Stimulated activated memory B cell treated with anti-CD40 and anti-IgM and Interleukin-4, amounts not matched to agents 10 μg/mL and 1 μg/mL and 100 μg/mL, for 72 hours (primary cell): ENCODE measurements at places on chromosomes 5 and 9.

GRCh38 chr5:118565335-118565971, 422.9 kb downstream of the DTWD2 start:
- ATAC-seq: no peak

- ATAC-seq: peak; percentile 71
These were observed 141.4 kb downstream of the LRRC70 start for GRCh38 chr5:62720031-62720441.

DNA sequence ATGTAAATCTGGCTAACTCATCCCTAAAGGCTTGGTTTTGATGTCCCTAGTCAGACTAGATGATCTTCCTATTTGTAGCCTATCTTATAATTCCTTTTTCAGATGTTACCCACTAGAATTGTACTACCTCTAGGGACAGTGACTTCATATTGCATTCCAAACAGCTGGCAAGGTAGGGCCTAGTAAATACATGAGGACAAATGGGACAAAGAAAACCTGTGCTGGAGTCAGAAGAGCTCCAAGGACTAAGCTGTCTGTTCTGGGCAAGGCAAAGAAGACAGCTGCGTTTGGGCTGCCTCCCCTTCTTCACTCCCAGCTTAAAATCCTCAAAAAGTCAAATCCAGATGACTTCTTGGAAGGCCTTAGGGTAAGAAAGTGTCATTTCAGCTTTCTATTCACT, 10.0 kb downstream of the DMXL1 start:
- no peak for ATAC-seq

GRCh38 chr5:64767959-64768357, 533 bp downstream of the SREK1IP1 start:
- peak; percentile 4 for ATAC-seq

DNA sequence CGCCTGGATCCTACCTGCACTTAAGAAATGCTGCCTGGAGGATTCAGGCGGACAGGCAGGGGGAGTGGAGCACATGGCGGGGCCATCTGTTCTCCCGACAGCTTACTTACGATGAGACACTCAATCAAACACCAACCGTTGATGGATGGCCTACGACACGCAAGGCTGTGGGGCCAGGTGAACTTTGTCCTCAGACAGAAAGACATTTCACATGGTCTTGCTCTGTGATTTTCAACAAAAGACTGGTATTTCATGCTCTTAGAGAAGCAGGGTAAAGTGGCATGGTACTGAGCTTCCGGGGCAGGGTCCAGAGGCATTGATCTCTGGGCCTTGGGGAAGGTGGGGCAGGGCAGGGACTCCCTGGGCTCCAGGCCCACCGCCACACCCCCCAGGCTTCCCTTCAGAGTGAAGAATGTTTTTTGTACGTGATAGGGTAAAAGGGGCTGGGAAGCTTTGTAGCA, 9.1 kb upstream of the OLFM1 start:
- no peak for ATAC-seq

DNA sequence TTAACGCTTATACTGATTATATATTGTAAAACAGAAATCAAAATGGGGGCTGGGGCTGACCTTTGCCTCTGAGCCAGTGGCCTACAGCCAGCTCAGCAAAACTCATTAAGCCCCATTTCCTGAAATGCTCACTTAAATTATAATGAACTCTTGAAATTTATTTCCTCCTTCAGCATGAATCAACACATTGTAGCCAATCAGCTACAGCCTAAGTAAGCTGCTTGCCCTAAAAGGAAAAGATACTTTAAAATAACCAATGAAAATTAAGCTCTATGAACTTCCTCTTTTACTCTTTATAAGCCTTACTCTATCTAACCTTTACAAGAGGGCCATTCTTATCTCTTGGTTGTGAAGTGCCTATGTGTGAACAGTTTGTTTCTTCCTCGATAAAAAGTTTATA, 33.5 kb upstream of the SUB1 start:
- no peak for ATAC-seq

DNA sequence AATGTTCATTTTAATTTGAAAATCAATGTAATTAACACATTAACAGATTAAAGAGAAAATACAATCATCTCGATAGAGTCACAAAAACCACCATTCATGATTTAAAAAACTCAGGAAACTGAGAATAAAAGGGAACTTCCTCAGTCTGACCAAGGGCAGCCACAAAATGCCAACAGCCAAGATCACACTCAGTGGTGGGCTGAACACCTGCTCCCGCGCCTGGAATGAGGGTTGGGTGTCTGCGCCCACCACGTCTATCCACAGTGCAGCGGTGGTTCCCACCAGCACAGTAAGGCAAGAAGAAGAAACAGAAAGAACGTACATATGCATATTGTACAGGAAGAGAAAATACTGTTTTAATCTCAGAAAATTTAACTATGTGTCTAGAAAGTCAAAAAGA, 11.7 kb upstream of the NSMF start:
- peak; percentile 69 for ATAC-seq

DNA sequence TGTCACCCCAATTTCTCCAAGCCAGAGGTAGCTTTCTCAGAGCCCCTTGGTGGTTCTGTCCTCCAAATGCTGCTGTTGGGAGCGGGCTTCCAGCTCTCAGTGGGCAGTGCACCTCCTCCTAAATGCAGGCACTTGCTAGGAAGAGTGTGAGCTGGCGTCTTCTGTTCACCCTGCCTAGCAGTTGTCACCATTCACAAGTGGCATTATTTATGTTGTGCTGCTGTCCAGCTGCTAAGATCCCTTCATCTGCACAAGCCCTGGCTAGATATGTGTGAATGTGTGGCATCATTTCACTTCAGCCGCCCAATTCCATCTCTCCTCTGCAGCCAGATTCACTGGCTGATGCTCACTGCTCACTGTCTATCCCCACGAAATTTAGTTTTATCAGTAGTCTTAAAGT, 43.7 kb downstream of the SLC36A1 start:
- no peak for ATAC-seq

DNA sequence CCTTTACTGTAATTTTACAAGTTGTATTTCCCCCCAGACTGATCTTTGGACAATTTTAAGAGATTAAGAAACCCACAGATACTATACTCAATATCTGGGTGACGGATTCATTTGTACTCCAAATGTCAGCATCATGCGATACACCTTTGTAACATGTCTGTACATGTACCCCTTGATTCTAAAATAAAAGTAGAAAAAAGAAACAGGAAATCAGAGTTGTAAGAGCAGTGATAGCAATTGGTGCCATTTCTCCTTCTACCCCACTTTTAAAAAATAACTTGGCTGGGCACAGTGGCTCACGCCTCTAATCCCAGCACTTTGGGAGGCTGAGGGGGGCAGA, 116.9 kb downstream of the FGF1 start:
- no peak for ATAC-seq

DNA sequence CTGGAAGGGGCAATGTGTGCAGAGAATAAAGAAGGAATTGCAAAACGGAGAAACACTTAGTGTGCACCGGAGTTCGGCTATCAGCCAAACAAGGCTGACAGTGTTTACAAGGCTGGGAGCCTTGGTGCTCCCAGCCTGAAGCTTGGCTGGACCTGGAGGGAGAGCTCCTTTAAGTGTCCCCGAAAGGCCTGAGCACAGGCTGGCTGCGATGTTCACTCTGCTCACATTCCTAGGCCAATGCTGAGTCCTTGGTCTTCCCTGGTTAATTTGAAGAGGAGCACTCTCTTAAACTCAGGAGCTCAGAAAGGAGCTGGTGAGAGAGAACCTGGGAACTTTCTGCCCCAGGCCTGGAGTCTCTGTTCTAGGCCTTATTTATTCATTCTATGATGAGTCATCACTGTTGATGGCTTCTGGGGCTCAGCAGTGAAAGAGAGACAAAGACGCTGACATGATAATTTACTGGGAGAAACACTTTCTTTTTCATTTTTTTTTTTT, 88.6 kb upstream of the MYO10 start:
- no peak for ATAC-seq

GRCh38 chr5:170289764-170290163, 7.8 kb downstream of the LCP2 start:
- ATAC-seq: no peak

DNA sequence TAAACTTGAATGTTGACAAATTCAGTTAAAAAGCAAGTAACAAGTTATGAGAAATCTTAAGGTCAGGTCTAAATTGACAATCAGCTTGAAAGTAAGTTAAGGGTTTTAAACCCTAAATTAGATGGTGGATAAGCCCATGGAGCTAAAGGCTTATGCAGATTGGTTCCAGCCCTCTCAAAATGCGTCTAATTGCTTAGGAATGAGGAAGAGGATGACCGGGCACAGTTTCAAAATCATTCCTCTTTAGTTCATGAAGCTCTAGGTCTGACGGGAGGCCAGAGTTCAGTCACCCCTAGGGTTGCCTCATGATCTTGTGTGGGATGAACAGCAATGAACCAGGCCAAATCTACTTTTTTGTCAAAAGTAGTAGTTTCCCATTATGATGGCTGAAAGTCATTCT, 75.4 kb downstream of the SLC38A9 start:
- ATAC-seq: no peak

DNA sequence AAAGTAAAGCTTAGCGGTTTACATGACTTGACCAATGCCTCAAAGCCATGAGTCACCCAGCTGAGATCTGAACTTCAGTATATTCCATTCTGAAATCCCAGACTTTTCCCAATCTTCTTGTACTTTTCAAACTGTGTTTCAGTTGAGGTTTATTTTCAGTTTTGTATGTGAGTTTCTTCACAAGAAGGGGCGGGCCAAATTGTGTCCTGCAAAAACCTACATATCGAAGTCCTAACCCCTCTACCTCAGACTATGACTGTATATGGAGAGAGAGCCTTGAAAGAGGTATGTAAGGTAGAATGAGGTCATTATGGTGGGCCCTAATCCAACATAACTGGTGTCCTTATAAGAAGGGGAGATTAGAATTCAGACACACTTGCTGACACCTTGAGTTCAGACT, 666 bp upstream of the TLR4 start:
- no peak for ATAC-seq

DNA sequence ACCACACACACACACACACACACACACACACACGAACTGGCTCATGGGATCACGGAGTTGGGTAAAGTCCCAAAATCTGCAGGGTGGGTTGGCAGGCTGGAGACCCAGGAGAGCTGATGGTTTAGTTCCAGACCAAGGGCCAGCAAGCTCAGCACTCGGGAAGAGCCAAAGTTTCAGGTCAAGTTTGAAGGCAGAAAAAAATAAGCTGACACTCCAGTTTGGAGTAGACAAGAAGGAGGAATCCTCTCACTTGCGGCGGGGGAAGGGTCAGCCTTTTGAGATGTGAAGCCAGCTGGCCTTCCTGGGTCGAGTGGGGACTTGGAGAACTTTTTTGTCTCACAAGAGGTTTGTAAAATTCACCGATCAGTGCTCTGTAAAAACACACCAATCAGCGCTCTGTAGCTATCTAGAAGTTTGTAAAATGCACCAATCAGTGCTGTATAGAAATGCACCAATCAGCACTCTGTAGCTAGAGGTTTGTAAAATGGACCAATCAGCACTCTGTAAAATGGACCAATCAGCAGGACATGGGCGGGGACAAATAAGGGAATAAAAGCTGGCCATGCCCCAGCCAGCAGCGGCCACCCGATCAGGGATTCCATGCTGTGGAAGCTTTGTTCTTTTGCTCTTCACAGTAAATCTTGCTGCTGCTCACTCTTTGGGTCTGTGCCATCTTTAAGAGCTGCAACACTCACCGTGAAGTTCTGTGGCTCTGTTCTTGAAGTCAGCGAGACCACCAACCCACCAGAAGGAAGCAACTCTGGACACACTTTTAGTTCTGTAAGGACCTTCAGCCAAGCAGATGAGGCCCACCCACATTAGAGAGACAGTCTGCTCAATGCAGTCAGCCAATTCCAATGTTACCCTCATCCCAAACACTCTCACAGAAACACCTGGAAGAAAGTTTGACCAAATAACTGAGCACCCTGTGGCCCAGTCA, 37.8 kb upstream of the UNC5A start:
- no peak for ATAC-seq

DNA sequence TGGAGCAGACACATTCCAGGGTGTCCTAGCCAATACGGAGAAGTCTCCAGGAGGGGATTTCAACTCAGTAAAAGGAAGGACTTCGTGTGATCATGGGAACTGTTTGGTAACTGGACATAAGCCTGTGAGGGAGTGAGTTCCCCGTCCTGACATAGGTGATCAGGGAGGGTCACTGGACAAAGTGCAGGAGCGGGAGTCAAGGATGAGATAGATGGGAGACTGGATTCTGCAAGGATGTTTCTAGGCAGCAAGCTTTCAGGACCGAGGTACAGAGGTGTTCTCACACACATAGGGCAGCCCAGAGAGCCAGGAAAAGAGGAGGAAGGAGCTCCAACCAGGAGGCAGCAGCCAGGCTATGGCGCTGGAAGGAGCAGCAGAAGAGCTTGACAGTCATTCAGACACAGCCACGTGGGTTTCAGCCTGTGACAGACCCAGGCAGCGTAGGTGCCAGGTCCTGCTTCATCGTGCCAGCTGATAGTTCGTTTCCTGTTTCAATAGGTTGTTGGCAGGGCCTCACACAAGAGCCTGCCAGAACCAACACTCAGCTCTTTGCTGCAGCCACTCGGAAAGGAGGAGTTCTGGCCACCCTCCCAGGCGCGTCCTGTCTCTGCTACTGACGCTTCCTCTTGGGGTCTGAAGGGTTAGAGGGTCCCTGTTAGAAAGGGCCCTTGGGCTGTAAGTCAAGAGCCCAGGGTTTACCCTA, 84.1 kb downstream of the AMBP start:
- peak; percentile 57 for ATAC-seq

GRCh38 chr9:71742703-71743102, 25.6 kb downstream of the CEMIP2 start:
- no peak for ATAC-seq

- ATAC-seq: no peak
These were observed 113.4 kb downstream of the LHX2 start for GRCh38 chr9:124124729-124125650.

GRCh38 chr5:55081541-55081940, 20.9 kb upstream of the GZMA start:
- no peak for ATAC-seq

- ATAC-seq: peak; percentile 34
These were observed 335.4 kb downstream of the MSX2 start for GRCh38 chr5:175059687-175060211.

- ATAC-seq: no peak
These were observed 674.6 kb upstream of the ZNF608 start for GRCh38 chr5:125421006-125421405.

DNA sequence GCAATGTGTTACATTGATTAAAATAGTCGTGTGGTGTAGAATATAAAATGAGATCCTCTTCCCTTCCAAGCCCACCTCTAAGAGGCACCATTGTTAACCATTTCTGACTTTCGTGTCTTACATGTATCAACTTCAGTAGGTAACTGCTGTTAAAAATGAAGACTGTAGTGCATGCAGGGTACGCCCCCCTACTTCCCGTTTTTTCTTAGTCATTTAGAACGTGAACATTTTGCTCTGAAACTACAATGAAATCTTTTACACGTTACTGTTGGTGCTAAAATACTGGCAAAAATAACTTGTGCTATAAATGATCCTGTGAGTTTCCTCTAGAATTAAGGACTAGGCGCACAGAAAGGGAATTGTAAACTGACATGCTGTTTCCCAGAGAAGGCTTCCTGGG, 41.5 kb downstream of the WNK2 start:
- peak; percentile 65 for ATAC-seq

GRCh38 chr5:95610546-95610945, 9.3 kb upstream of the GPR150 start:
- no peak for ATAC-seq

DNA sequence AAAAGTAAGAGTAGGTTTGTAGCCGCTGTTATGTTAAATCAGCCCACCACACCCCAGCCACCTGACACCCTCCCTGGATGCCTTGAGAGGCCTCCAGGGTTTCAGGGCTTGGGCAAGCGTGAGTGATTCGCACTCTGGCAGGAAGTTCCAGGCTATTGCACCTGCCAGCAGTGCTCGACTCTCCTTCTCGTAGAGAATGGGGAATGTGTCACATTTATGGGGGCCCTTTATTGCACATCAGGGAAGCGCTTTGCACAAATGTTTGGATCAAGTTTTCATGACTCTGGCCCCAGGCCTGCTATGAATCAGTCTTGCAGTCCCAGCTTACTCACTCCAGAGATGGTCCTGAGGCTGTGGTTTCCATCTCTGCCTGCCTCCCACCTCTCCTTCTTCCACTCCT, 66.1 kb upstream of the ADRA1B start:
- no peak for ATAC-seq
